ENCODE measurements at places on chromosomes 2 and 18. TPM values are rescaled to one million over a fixed set of nuclear protein-coding genes. Genes with fewer than 3 reads are reported as not detected.

The MLPH gene
- polyA plus RNA-seq, result 138 TPM

The KYNU gene
- polyA plus RNA-seq, result 0.50 TPM

The CFC1B gene
- polyA plus RNA-seq, result not detected

The CABYR gene
- polyA plus RNA-seq, result 0.25 TPM

The VPS54 gene
- polyA plus RNA-seq, result 8.5 TPM

The ERFE gene
- polyA plus RNA-seq, result 0.16 TPM

The ELOA2 gene
- polyA plus RNA-seq, result not detected

The SERPINB12 gene
- not detected for polyA plus RNA-seq

The CFAP65 gene
- polyA plus RNA-seq, result not detected

The FOXI3 gene
- polyA plus RNA-seq, result not detected

The CD8B gene
- polyA plus RNA-seq, result 0.20 TPM

The SERPINB13 gene
- not detected for polyA plus RNA-seq

The MYO3B gene
- polyA plus RNA-seq, result not detected

The ADD2 gene
- 0.45 TPM for polyA plus RNA-seq

The CRACDL gene
- 2.7 TPM for polyA plus RNA-seq

The ABCA12 gene
- not detected for polyA plus RNA-seq

The TIGD1 gene
- polyA plus RNA-seq, result 1.9 TPM

The LYPD6 gene
- polyA plus RNA-seq, result 0.48 TPM

The SLC14A1 gene
- polyA plus RNA-seq, result 11.5 TPM

The COLEC12 gene
- 1.7 TPM for polyA plus RNA-seq

The VSNL1 gene
- 36.8 TPM for polyA plus RNA-seq

The CROCC2 gene
- not detected for polyA plus RNA-seq

The ALPG gene
- not detected for polyA plus RNA-seq

The MBP gene
- 10.5 TPM for polyA plus RNA-seq

The DARS1 gene
- 63.4 TPM for polyA plus RNA-seq

The FAM124B gene
- 0.61 TPM for polyA plus RNA-seq

The UBE2F gene
- polyA plus RNA-seq, result 95.9 TPM

The LIMS3 gene
- 2.0 TPM for polyA plus RNA-seq

The IL37 gene
- polyA plus RNA-seq, result not detected

The MSH2 gene
- polyA plus RNA-seq, result 7.4 TPM

The MOB4 gene
- polyA plus RNA-seq, result 34.4 TPM

The POTEC gene
- polyA plus RNA-seq, result not detected

The SNORC gene
- polyA plus RNA-seq, result 0.59 TPM

The APCDD1 gene
- 18.2 TPM for polyA plus RNA-seq

The CNTNAP5 gene
- not detected for polyA plus RNA-seq

The TBR1 gene
- 0.02 TPM for polyA plus RNA-seq

The MAPK4 gene
- 15.5 TPM for polyA plus RNA-seq

The KCNK3 gene
- polyA plus RNA-seq, result 29.3 TPM

The LAMA1 gene
- polyA plus RNA-seq, result 0.02 TPM

The NBAS gene
- 22.4 TPM for polyA plus RNA-seq

The KLHL29 gene
- polyA plus RNA-seq, result 1.7 TPM

The TUBA4B gene
- not detected for polyA plus RNA-seq

The NCOA1 gene
- polyA plus RNA-seq, result 11.8 TPM
